ENCODE measurements at places on chromosomes 6 and 20.

DNA sequence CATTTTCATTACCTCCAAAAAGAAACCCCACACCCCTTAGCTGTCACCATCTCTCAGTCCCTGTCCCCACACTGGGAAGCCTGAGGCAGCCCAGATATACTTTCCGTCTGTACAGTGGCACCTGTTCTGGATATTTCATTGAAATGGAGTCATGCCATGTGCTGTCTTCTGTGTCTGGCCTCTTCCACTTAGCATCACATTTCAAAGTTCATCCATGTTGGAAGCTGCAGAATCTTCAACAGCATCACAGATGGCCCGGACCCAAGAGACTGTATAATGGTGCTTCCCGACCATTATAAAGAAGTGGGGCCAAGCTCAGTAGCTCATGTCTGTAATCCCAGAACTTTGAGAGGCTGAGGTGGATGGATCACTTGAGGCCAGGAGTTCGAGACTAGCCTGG is 58.4 kb downstream of the DLGAP4 start:
- DNase-seq = no peak

- DNase-seq = no peak
Measured at GRCh38 chr20:57736738-57737347, 27.0 kb upstream of the PMEPA1 start.

DNA sequence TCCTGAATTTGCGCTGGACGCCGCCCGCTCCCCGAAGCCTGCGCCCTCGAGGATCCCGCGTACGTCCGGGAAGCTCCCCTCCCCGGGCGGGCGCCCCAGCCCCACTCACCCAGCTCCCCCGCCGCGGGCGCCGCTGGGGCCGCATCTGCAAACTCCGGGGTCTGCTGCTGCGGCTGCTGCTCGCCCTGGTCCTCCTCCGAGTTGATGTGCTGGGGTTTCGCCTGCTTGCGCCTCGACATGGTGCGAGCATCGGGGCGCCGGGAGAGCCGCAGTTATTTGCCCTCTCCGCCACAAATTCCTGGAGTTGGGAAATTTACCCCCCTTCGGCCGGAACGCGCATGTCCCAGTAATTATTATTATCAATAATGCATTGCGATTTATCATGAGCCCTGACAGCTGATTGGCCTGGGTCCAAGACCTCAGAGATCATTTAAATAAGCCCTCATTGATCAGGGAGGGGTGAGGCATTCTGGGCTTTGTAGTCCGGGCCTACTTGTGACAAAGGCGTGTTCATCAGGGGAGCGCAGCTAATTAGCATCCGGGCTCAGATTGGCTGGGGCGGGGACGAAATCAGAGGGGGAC is at the start of gene SALL4:
TSS of gene SALL4 (minus strand) at position 352 of the 582 bp plus-strand sequence. CDS start at position 239, 113 bp downstream.
- no peak for DNase-seq

GRCh38 chr6:163356324-163356723 is 58.2 kb upstream of the QKI start:
- no peak for DNase-seq

DNA sequence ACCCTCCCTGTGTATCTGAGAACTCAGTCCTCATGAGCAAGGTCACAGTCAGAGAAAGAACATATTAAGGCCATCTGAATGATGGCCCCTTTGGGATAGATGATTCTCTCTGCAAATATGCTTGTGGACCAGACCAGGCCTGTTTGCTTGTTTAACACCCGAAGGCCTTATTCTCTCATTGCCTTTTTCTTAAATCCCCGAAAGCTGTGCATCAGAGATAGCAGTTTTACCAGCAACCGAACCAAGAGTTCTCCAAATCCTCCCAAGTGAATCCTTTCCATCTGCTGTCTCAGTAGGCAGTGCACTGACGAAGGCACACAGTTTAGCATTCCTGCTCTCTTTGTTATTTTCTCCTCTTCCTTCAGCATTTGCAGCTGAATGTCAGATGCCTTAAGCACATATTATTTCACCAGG is 79.8 kb downstream of the TRMT6 start:
- DNase-seq = no peak

GRCh38 chr20:24277196-24277595 is 192.2 kb upstream of the SYNDIG1 start:
- no peak for DNase-seq
